IPS-NIHi11 (cell line): ENCODE measurements at places on chromosomes 5 and 9.

DNA sequence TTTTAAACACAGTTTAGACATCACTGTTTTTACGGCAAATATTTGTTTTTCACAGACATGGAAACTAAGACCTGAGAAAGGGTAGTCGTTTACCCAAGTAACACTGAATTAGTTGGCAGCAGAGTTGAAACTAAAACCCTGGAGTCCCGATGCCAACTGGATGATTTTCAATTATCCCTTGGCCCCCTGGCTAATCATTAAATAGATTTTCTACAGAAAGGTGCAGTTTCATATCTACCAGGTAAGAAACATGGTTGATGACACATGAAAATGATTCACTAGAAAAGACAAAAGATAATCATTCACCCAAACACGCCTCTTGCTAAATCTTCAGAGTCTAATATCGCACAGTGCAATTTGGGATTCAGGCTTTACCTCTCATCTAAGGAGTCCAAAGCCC, 136.9 kb downstream of the SEMA5A start:
- no peak for DNase-seq

GRCh38 chr9:125700791-125701190, 6.2 kb downstream of the MAPKAP1 start:
- DNase-seq, result peak; percentile 19

GRCh38 chr9:95383185-95383676, 65.7 kb upstream of the FANCC start:
- DNase-seq, result no peak

DNA sequence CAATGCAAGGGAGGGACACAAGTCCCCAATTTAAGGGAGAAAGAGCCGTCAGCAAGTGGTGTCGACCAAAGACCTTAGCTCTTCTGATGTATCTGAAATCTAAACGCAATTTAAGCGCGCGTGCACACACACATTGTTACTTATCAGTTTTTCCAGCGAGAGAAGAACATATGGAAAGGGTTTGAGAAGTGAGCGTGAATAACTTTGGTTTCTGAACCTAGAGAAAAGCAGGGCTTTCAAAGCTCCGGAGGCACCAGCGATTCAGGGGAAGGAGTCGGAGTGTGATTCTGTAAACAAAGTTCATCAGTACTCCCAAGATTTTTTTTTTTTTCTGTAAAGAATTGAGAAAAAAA, 191.8 kb downstream of the MEF2C start:
- DNase-seq, result no peak

- no peak for DNase-seq
Measured at GRCh38 chr9:96031366-96031824, 155.9 kb downstream of the ERCC6L2 start.

GRCh38 chr5:89826938-89827337, 582.6 kb downstream of the CETN3 start:
- no peak for DNase-seq

- no peak for DNase-seq
Measured at GRCh38 chr9:33614001-33614687, 90.1 kb downstream of the ANKRD18B start.

GRCh38 chr5:173495225-173495904, 121.1 kb downstream of the BOD1 start:
- no peak for DNase-seq

DNA sequence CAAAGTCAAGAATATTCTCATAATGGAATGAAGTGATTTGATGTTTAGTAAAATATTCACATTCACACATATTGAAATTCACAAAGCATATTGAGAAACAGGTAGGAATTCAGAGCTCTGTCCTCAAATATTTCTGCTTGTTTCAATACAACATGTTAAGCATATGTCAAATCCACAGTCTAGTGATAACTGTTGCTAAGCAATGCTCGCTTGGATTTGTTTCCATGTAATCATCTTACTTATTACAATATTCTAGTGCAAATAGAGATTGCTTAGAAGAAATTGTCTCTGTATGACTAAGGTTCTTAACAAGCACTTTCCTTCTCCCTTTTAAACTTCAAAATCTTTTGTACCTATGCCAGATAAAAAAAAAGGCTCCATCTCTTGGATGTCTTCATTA, 995.7 kb downstream of the CDH18 start:
- DNase-seq, result no peak

DNA sequence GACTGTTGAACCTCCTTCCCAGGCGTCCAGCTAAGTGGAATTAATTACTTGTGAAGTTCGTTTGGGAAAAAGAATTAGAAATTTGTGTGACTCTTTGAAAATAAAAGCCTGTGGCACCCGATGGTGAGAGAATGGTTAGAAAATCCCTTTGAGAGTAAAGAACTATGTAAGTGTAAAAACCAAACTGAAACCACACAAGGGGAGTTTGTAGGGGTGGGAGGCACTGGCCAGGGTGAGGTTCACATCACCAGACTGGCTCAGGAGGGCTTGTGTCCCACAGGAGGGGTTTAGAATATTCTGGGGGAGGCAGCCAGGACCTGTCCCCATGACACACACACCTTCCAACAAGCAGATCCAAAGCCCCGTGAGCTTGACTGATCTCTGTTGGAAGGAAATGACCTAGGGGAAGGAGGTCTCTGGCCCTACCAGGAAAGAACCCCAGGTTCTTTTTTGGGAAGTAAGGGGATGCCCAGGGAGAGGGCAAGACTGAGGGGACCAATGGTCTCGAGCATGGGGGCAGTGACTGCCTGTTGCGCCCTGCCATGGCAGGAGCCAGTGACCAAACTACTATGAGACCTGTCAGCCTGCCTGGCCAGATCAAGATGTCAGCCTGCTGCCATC, 4.3 kb downstream of the SPATA24 start:
- no peak for DNase-seq
